ENCODE measurements at places on chromosomes 11 and 22.

- DNase-seq = no peak
Measured at GRCh38 chr22:22194931-22195264, 49.7 kb upstream of the VPREB1 start.

GRCh38 chr11:64923151-64923661, 1.3 kb upstream of the PPP2R5B start:
- DNase-seq = no peak

DNA sequence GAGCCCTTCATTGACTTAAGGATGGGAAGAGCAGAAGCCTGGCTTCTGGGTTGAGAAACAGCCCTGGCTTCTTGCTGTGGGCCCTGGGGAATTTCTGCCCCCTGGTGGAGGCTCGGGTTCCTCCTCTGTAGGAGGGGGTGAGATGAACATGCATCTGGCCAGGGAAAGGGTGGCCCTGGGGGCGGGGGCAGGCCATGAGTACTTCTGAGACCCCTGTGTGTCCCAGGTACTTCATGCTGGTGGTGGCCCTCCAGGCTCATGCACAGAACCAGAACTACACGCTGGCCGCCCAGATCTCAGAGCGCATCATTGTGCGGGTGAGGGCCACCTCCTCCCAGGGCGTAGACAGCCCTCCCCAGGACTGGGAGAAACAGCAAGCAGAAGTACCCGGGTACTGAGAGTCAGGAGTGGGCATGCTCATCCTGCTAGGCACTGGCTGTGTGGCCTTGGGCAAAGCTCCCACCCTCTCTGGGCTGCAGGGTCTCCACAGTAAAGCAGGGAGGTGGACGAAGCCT, 15.8 kb downstream of the TMEM258 start:
- peak; percentile 75 for DNase-seq

DNA sequence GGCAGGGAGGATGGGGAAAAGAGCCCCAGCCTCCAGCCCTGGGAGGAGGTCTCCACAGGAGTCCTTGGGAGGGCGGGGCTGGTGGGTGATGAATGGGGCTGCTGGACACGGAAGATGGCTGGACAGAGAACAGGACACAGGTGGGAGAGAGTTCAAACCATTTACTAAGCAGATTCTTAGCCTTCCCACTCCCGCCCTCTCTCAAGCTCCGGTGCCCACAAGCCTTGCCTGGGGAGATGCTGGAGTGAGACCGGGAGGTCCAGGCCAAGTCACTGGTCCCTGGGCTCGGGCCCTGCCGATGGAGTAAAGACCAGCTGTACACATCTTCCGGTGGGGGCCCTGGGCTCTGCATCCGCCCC, 1.4 kb downstream of the CLDN5 start:
- DNase-seq = no peak

- no peak for DNase-seq
Measured at GRCh38 chr11:73894725-73895335, 18.0 kb downstream of the PAAF1 start.

GRCh38 chr11:96045622-96046456, 121.9 kb upstream of the MTMR2 start:
- DNase-seq = peak; percentile 60

GRCh38 chr11:108601150-108601549, 7.6 kb upstream of the EXPH5 start:
- DNase-seq = no peak

DNA sequence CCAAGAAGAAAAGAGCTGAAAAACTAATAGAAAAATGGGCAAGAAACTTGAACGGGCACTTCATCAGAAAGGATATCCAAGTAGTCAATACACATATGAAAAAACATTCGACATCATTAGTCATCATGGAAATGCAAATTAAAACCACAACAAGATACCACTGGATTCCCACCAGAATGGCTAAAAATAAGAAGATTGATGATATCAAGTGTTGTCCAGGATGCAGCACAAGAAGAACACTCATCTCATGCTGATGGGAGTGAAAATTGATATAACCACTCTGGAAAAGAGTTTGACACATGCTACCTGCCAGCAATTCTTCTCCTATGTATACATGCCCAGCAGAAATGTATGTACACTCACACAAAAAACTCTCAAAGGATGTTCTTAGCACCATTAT, 26.9 kb upstream of the SCUBE2 start:
- DNase-seq = no peak

GRCh38 chr11:126716456-126717083, 284.0 kb downstream of the KIRREL3 start:
- peak; percentile 78 for DNase-seq

DNA sequence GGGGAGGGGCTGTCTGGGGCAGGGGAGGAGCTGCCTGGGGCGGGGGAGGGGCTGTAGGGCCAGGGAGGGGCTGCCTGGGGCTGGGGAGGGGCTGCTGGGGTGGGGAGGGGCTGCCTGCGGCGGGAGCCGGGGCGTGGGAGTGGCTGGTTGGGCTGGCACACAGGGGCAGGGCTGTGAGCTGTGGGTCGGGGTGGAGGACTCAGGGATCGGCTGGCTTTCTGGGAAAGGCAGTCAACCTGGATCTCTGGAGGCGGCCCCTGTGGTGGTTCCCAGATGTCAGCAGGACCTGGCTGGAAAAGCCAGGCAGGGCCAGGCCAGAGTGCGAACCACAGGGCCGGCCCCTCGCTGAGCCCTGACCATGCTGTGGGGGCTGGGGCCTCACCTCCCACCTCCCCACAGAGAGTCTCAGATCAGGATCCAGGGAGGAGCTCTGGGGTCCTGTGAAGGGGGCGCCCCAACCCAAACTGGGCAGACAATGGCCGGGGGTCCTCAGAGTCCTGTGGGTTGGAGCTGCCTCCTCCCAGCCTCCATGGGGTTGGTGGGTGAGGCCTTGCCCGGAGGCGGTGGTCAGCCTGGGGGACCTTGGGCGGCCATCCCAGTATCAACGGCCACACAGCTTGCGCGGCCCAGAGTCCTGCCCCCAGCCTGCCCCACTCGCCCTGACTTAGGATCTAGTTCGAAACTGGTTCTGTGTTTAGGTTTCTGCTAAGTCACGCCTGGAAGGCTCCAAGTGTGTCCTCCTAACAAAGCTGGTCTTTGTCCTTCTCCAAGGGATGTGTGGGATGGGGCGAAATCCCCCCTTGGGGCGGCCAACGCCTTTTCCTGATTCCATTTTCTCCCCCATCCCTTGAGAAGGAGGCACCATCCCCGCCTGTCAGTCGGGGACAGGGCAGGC, 1.9 kb downstream of the MUC5B start:
- DNase-seq = no peak

DNA sequence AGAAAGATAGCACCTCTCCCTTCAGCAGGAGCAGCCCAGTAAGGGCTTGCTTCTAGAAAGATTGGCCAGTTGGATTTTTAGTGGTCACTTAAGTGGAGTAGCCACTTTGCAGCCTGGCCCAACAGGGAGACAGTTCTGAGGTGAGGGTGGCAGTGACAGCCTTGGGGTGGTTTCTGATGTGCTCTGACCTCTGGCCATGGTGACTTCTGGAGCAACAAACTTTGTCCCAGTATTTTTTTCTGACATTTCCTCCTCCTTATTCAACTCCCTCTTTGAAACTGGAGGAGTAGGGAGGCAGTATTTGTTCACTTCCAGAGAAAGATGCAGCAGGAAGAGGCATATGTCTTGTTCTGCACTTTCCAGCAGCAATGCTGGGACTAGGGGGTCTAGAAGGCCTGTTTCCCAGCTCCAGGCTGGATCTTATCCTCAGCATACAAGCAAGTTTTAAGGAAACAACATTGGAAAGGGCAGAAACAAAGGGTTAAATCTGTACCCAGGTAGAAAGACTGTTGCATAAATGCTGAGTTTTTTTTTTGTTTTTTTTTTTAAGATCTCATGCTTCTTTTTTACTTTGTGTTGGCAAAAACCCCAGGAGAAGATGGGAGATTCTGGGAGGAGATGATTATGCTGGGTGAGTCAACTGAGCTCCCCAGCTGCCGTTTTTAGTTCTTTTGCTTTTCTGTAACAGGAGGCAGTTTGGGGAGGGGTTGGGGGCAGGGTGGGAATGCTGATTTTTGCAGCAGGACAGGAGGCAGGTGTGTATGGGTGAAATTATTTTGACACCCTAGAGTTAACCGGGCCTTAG, 37.2 kb downstream of the RCOR2 start:
- DNase-seq = no peak

GRCh38 chr11:96827164-96827563, 437.4 kb downstream of the JRKL start:
- DNase-seq = peak; percentile 2

- no peak for DNase-seq
Measured at GRCh38 chr22:46159777-46160176, 9.5 kb downstream of the PPARA start.

DNA sequence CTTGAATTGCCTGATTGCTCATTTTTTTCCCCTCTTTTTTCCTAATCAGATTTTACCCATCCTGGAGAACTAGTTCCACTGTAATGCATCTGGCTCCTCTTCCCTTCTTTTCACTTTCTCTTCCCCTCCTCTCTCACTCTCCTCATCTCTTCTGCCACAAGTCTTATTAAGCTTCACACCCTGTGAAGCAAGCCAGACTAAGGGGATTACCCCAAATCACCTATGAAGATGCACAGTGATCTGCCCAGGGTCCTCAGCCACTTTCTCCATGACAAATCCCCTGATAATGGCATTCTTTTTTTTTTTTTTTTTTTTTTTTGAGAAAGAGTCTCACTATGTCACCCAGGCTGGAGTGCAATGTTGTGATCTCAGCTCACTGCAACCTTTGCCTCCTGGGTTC, 11.2 kb downstream of the UBASH3B start:
- DNase-seq = no peak

GRCh38 chr11:112794331-112794846, 166.8 kb upstream of the NCAM1 start:
- DNase-seq = no peak

- DNase-seq = no peak
Measured at GRCh38 chr11:1773131-1773993, 9.6 kb upstream of the CTSD start.

DNA sequence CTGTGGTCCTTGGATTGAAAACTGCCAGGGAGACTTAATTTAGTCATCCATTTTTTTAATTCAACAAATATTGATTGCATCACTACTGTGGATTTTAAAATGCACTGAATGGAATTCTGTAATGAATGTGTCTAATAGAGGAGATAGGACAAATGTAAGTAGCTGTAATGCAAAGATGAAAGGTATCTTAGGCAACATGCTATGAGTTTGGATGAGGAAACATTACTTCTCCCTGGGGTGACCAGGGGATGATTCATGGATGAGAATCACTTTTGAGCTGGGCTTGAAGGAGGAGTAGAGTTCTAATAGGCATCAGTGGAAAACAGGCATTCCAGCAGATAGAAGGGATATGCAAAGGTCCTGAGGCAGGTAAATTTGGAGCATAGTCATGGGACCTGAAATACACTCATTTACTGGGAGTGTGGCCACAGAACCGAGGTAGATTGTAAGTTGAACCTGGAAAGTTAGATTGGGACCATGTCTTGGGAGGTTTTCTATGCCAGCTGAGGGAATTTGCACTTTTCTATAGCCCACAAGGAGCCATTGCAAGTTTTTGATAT, 43.4 kb downstream of the PKNOX2 start:
- no peak for DNase-seq

- DNase-seq = peak; percentile 73
Measured at GRCh38 chr11:118533769-118534729, 3.1 kb downstream of the TMEM25 start.

DNA sequence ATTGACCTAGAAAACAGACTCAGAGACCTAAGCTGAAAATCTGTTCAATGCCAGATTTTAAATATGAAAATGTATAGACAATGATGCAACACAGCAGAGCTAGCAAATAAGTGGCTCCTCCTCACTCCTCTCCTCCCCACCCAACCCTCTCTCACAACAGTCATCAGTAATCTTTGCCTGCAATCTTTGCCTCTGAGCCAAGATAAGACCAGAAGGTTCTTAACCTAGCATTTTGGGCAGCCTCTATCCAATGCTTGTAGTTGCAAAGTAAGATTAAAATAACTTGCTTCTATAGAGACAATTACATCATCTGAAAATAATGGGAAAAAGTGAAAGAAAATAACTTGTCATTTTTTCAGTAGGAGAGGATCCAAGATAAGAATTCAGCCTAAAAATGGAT, 117.3 kb downstream of the PARVA start:
- no peak for DNase-seq

DNA sequence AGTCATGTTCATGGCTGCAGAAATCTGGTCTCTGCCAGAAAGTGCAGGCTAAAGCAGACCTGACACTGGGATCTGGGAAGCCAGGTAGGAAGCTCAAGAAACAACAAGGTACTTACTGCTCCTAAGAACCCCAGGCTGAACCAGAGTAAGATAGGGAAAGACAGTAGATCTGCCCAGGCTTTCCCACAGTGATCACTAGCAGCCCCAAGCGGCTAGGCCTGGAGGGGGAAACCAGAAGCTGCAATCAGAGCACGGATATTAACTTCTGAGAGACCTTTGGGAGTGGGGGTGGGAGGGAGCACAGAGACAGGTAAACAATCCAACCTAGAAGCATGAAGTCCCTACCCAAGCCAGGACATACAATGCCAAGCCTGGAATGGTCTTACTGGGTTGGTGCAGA, 135.2 kb upstream of the C11orf58 start:
- no peak for DNase-seq

GRCh38 chr11:31509051-31509428, 382 bp downstream of the IMMP1L start:
- no peak for DNase-seq

GRCh38 chr11:45964911-45965389, 42.5 kb downstream of the LARGE2 start:
- peak; percentile 80 for DNase-seq

- DNase-seq = no peak
Measured at GRCh38 chr22:49915610-49916009, 2.6 kb downstream of the ALG12 start.

DNA sequence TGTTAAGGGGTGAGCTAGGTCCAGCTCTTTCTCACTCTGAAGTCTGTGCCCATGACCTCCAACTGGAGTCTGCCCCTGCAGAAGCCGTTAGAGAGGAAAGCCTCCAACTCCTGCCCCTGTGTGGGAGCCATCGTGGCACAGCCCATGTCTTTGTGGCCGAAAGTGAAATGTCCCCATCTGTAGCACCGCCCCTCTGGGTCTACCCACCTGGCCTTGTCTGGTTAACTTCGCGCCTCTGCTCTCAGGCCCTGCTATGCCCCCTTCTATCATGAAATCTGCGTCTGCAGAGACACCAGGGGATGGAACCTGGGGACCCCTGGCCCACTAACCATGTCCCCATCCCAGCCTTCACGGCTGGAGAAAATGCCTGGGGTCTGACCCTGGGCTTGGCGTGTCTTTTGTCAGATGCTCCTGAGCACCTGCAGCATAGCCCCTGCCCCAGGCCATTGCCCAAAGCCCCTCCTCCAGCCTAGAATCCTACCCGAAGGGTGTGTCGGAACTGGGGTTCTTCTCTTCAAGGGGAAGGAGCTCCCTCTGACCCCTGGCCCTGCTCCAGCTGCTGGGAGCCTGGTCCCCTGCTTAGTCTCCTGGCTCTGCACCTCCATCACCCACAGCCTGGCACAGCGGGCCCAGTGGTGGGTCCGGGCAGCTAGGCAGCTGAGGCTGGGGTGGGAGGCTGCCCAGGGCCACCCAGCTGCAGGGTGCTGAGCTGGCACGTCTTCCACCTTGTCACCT, 35.8 kb upstream of the HMOX1 start:
- no peak for DNase-seq

- no peak for DNase-seq
Measured at GRCh38 chr11:121312483-121312882, 19.9 kb downstream of the SC5D start.

- no peak for DNase-seq
Measured at GRCh38 chr11:76148231-76148630, 58.1 kb downstream of the WNT11 start.
